ENCODE measurements at places on chromosomes 12 and 14. TPM values are rescaled to one million over a fixed set of nuclear protein-coding genes. Genes with fewer than 3 reads are reported as not detected.

- DNase-seq: no peak
Measured at GRCh38 chr12:61011767-61012423, 1248.3 kb upstream of the USP15 start.

DNA sequence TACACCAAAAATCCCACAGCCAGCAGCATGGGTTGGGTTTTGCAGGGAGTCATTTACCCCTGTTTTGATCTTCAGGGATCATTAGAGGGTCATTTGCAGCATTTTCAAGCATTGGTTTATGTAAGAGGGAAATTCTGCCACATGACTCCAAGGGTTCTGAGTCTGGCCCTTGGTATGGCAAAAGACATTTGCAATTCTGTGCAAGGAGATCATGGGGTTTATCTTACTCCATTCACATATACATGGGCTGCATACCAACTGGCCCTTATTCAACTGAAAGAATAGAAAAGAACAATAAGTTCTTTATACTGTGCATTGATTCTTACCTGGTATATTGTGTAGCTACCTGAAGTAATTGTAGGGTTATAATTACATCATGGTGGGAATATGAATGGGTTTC lies 13.7 kb downstream of the SIX4 start:
- no peak for DNase-seq

GRCh38 chr12:30200864-30201263 lies 417.1 kb upstream of the TMTC1 start:
- DNase-seq: no peak

DNA sequence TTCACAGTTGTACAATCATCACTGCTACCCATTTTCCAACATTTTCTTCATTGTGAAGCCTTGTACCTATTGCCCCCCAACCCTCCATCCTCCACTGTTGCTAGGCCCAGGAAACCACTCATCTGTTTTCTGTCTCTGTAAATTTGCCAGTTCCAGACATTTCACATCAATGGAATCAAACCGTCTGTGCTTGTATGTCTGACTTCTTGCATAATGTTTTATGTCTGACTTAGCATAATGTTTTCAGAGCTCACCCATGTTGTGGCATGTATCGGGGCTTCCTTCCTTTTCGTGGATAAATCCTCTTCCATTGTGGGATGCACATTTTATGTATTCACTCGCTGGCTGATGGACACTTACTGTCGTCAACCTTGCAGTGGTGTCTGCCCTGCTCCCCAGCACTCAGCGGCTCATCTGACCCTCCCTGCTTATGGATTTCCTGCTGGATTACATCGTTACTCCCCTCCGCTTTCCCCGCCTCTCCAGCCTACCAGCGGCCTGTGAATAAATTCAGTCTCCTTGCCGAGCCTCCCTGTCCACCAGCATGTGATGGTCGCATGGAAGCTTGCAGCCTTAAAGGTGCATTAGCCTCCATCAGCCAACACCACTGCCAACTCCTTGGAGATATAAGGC lies 727.6 kb upstream of the TMEM132C start:
- DNase-seq: no peak

- no peak for DNase-seq
Measured at GRCh38 chr14:76995279-76996035, 33.1 kb downstream of the IRF2BPL start.

DNA sequence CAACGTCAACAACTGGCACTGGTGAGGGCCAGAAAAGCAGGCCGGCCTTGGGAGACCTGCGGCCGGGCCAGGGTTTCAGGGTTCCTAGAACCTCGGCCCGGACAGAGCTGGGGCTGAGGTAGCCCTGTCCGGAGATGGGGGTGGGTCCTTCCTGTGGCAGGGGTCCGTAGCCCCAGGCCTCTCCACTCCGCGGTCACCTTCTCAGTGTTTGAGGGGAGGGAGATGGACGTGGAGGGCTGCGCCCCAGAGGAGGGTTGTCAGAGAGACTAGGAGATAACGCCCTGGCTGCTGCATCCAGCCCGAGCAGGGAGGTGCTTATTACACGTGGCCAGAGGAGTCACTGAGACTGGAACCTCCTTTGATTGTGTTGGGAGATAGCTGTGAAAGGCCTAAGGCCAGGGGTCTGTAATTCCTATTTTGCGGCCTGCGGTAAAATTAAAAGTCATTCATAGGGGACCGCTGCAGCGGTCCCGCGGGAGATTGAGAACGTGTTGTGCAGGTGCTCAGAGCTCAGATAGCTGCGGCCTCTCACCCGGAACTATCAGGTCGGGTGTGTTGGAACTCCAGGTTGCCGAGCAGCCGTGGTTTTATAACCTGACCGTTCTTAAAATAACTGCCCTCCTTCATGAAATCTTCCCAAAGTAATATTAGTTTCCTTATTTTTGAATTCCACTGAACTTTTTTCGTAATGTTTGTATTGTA lies 507 bp downstream of the AHSA1 start:
- DNase-seq: peak; percentile 16

DNA sequence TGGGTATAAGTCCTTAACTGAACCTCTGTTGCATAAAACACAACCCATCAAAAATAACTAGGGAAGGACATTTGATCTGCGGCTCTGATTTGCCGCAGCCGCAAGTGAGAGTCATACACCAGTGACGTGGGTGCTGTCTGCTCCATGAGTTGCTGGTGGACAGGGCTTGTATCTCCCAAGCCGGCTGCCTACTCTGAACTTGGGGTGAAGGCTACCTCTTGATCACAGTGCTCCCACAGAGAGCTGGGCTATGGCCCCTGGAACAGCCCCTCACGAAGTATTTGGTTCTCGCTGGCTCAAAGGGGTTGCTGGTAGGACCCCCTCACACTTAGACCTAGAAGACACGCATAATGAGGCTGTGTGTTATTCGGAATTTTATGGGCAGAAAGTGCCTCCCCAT lies 118.8 kb downstream of the TMEM132C start:
- no peak for DNase-seq

- no peak for DNase-seq
Measured at GRCh38 chr14:58138714-58139482, 13.1 kb downstream of the ARMH4 start.

DNA sequence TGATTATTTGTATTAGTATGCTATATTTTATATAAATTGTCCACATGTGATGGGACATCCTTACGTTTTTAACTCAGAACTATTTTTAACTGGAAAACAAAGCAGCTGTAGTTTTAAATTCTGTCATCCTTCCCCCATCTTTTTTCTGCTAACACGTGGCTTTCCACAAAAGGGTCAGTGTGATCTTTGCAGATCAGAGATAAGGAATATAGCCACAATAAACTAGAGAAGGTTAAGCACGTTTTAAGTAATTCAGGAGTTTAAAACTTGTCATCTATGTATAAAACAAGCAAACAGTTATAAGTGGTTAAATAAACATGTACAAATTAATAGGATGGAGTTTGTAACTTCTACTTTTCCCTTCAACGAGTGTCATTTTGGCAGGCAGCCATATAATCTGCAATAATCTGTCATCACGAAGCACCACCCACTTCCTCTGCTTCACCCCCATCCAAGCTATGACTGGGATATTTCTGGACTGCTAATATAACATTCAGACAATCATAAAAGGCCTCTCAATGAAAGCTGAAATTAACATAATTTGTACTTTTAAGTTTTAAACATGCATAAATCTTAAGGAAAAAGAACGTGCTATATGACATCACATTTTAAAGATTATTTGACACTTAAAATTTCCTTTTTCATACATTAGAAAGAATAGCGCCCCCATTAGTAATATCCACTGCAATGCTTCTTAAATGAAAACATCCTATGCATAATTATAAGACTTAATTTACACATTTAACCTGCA lies 15.3 kb downstream of the TAOK3 start:
- peak; percentile 36 for DNase-seq

DNA sequence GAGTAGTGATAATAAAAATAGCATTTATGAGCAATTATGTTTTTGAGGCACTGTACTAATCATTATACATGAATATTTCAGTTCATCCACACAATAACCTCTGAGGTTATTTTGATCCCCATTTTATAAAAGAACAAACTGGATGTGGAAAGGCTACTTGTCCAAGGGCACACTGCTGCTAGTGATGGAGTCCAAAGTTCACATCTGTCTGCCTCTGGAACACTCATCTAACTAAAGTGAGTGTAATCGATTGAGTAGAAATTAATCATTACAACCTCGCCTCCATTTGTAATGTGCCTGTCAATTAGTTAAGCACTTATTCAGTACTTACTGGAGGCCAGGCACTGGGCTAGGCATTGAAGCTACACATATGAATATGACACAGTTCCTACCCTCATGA lies 55.4 kb downstream of the TMEM260 start:
- no peak for DNase-seq

CPNE6 gene
- total RNA-seq: not detected

NUAK1 gene
- total RNA-seq: 36.1 TPM

All from A172 (cell line).